Stimulated activated CD8-positive, alpha-beta memory T cell treated with anti-CD3 and anti-CD28 coated beads, Interleukin-2, amount 100 ng/mL, for 1 hour (primary cell): ENCODE measurements at places on chromosomes 2 and 18.

- DNase-seq, result no peak
Measured at GRCh38 chr18:62715436-62715758, at the start of gene PHLPP1. Gene PHLPP1, plus strand, starts transcription at chr18:62715541. Its CDS starts 143 bp downstream, at chr18:62715684.

DNA sequence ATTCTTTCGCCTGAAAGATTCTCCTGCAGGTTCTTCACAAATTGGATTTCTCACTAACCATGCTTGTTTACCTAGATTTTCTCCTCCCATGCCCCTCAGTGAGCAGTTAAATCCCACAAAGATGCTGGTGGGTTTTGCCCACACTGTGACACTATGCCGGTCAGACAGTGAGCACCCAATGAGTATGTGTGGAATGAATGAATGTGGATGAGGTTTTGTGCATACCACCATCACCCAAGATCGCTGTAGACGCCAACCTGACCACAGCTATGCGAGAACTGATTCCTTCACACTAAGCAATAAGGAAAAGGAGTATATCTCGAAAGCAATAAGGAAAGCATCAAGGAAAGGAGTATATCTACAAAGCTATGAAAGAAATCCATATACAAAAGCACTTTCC, 116.7 kb downstream of the PID1 start:
- no peak for DNase-seq

DNA sequence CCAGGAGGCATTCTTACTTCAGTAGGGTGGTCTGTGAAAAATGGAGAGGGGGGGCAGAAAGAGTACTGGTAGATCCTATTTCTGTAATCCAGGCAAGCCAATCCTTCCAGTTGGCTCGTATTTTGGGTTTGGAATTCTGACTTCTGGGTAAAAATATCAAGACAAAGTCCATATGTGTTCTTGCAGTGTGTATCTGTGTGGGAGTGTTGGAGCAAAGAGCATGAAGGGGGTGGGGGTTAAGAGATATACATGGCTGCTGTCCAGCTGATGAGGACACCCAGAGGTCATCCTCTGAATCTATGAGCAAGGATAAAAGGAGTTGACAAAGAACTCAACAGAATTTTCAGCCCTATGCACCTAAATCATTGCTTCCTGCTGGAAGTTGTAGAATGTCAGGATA, 375.8 kb upstream of the PIK3C3 start:
- DNase-seq, result no peak

DNA sequence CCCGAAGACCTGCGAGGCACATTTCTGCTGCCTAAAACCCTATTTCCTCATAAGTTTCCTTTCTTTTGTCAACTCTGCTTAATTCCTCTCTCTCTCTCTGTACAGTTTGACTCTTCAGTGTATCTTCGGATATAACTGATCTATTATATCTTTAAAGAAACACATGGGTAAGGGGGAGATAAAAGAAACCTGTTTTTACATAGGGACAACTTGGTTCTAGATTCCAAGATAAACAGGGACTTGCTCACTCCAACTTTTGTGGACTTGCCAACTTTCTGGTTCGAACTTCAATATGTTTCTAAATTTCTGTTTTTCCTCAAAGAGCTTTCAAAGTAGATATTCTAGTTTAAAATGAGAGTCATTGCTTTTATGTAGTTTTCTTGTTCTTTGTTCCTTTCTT, 182.7 kb upstream of the EPC2 start:
- DNase-seq, result no peak

GRCh38 chr18:57930476-57930875, 113.5 kb upstream of the NEDD4L start:
- no peak for DNase-seq
